HT1080 (cell line): ENCODE measurements at places on chromosomes 5 and 9. TPM values are rescaled to one million over a fixed set of nuclear protein-coding genes. Genes with fewer than 3 reads are reported as not detected.

ECM2 gene
- total RNA-seq = 0.11 and 0.17 TPM in 2 replicates

DNA sequence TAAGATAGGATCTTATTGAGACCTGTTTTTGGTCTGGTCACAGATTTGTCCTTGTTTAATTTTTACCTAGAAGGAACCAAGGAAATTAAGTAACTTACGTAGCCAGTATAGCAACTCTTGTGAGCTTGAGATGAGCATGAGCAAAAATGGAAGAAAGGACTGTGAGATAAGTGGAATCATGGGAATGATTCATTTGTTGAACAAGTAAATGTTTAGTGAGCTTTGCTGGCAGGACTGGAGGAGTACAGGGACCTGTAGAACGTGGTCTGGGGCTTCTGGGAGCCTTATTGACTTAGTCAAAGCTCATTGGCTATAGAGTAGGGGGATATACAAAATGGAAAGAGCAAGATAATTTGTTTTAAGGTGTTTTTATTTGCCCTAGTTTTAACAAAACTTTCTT, 3.0 kb downstream of the RAD23B start:
- no peak for DNase-seq

DNA sequence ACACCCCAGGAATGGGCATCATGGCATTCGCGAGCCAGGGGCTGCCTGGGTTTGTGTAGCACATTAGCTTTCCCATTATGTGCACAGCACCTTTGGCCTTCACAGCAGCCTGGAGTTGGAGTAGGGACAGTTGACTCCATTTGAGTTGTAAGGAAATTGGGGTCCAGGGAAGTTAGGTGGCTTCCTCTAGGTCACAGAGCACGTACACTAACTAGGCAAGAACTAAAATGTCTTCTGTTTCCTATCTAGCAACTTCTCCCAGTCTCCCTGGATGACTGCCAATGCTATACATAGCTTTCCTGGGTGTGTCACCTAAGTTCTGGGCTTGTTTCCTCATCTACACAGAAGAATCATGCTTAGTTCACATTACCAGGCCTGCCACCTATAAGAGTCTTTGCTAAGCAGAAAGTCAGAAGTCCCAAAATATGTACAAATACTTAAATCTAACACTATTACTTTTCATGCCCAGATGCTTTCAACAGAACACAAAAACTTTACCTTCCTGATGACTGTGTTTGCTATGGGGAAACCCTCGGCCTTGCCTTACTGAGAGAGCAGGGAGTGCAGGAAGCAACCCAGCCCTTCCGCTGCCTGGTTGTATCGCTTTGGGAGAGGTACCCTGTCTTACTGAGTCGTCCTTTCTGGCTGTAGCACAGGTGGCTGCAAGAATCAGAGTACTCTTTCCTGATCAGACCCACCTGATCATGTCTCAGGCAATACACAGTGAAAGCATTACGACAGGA, 12.0 kb downstream of the MACROH2A1 start:
- DNase-seq = peak; percentile 85

DNA sequence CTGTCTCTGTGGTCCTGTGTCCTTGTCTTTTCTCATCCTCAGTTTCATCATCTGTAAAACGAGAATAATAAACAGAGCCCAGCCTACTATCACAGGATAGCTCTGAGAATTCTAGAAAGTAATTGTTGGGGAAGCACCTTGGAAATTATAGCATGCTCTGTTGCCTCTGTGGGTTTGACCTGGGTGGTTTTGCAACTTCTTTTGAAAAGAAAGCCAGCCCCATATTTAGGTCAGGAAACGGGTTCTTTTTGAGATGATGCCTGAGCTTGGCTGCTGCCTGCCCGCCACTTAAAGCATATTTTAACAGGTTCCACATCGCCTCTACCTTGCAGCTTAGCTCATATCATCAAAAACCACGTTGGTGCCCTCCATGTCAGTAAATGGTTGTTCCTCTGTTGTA, 111.1 kb downstream of the TLR4 start:
- no peak for DNase-seq

SPARC gene
- total RNA-seq = 955 and 1,238 TPM in 2 replicates

DDX31 gene
- 22.0 and 26.1 TPM in 2 replicates for total RNA-seq

TRIM23 gene
- total RNA-seq = 13.8 and 14.0 TPM in 2 replicates

GRCh38 chr9:75739884-75740611, 150.4 kb upstream of the PCSK5 start:
- no peak for DNase-seq

ACSL6 gene
- total RNA-seq = 0.03 and 0.06 TPM in 2 replicates
